Cardiac septum (tissue), 1 donor: ENCODE measurements at places on chromosomes 3 and 15. TPM values are rescaled to one million over a fixed set of nuclear protein-coding genes. Genes with fewer than 3 reads are reported as not detected.

DNA sequence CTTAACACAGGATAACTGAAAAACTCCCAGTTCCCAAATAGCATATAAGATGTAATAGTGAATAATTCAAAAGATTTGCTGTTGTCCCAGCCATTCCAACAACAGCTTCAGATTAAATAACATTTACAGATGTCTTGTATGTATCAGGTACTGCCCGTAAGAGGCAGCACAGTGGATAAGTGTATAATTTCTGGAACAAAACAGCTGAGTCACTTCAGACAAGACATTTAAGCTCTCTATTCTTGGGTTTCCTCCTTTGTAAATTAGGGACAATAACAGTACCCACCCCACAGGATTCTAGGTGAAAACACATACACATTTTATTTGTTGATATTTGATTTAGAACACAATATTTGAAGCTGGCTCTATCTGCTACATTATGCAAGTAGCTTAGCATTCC, 2.6 kb upstream of the WWTR1 start:
- no peak for DNase-seq

- DNase-seq: no peak
Measured at GRCh38 chr3:150528354-150528797, 17.9 kb downstream of the SERP1 start.

DNA sequence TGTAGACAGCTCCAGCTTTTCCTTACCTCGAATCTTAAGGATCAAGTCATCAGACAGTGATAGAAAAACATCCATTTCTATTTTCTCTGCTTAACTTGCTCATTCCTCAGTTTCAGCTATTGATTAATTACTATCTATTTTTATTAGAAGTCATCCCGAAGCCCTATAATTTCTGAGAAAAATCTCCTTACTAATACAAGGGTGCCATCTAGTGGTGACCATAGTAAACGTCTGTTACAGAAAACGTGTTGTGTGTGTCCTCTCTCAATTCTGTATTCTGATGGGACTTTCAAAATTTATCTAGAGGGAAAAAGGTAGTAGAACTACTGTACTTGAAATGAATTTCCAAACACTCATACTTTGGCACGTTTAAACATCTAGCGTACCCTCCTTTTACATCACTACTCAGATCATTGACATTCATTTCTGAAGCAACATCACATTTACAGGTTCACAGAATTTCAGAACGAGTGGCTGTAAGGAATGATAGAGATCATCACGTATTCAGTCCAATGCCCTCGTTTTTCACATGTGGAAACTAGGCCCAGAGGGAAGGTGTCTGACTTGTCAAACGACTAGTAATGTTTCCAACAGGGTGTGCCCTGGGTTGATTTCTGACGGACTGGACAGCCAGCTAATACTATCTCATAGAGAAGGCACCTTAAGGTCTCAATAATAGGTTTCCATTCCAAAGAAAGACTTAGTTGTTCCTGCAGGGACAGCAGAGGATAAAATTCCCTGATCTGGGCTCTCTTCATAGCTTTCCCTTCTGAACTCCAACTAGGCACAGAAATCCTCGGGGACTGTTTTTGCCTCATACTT, 25.6 kb downstream of the HACD2 start:
- no peak for DNase-seq

GRCh38 chr3:136645915-136646314, 106.3 kb downstream of the STAG1 start:
- no peak for DNase-seq

DNA sequence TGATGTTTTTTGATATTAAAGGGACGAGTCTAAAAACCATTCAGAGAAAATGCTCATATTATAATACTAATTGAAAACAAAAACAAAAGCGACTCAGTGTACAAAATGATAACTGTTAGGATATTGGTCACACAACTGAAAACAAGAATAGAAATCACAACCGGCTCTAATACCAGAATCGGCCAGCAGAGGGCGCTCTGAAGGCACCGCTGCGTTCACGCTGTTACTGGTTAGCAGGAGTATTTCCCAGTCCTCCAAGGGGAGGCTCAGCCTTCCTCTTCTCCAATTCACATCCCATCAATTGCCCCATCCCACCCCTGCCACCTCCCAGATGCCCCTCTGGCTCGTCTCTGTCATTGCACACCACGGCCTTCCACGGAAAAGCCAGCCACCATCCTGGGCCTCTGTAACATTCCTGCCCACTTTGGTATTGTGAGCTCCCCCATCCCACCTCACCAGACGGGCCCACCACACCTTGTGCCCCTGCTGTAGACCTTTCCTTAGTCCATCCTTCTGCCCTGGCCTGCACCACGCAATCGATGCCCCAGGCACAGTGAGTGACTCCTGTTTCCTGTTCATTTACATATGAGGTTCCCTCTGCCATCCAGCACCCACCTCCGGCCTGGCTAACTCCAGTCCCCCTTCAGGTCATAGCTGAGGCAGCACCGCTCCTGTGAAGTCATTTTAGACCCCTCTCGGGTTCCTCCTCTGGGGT, 8.5 kb downstream of the FAM107A start:
- peak; percentile 88 for DNase-seq

GRCh38 chr3:150469931-150470740, 62.0 kb downstream of the TSC22D2 start:
- no peak for DNase-seq

Gene SKOR1
- 0.24 TPM for total RNA-seq

Gene SLC12A8
- total RNA-seq: 0.51 TPM

Gene FBN1
- 32.1 TPM for total RNA-seq

Gene GPR62
- 0.16 TPM for total RNA-seq
